Activated CD8-positive, alpha-beta memory T cell treated with anti-CD3 and anti-CD28 coated beads for 48 hours (primary cell): ENCODE measurements at places on chromosomes 5 and 9.

DNA sequence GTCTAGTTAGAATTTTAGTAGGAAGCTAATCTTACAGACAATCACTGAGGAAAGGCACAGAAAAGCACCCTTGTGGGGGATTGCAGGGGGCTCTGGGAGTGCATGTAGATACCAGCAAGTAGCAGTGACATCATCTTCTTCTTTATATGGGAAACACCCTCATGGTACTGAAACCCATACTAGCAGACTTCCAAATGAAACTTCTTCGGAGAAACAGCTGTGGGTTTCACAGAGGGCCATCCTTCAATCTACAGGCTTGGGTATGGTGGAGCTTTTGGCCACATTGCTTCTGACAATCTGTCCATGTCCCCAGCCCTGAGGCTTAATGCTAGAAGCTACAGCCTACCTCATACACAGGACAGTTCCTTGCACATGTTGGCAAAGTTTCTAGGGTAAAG is 165.2 kb upstream of the NFIB start:
- DNase-seq: no peak

DNA sequence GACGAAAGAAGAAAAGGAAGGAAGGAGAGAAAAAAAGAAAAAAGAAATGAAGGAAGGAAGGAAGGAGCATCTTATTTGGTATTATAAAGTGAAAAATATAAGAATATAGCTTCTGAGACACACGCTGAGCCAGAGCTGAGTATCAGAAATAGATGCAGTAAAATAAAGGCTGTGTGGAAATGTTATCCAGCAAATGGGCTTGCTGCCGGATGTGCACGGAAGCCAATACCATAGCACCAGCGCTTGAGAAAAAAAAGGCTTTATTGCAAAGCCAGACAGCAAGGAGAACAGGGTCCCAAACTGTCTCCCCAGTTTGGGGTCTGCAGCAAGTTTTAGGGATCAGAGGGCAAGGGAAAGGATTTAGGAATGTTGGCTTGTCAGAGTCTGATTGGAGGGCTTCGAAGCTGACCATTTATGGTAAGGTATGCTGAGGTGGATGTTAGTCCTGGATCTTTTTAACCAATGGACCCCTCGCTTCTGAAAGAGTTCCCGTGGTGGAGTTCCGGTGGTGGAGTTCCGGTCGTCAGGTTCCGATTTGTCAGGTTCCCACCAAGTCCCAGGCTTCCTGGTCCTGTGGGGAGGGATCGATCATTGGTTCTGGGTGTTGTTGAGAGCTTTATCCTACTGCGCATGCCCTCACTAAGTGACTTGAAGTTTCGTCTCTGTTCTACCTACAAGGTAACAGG is 70.4 kb downstream of the SFXN1 start:
- DNase-seq: no peak

GRCh38 chr5:52134013-52134650 is 653.6 kb upstream of the ITGA1 start:
- DNase-seq: no peak

- DNase-seq: no peak
Observed at GRCh38 chr5:135178476-135179155, 144.6 kb upstream of the PITX1 start.
